ENCODE measurements at places on chromosomes 11 and 22.

DNA sequence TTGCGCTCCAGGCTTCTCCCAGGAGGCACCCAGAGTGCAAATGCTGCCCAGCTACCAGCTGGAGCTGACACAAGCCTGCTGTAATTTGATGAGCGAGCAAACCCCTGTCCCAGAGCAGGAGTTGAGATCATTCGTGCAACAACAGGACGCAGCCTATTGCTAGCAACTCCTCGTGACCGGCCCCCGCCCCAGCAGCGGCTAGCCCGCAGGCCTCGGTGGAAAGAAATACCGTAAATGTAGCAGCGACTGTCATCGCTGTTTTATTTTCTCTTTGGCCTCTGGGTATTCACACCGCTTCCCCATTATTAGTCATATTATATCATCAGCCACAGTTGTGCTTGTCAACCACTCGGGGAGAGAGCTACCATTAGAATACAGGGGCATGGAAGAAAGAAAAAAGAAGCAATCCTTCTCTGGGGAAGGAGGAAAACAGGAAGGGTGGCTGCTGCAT is 59.2 kb upstream of the ATXN10 start:
- DNase-seq, result no peak

DNA sequence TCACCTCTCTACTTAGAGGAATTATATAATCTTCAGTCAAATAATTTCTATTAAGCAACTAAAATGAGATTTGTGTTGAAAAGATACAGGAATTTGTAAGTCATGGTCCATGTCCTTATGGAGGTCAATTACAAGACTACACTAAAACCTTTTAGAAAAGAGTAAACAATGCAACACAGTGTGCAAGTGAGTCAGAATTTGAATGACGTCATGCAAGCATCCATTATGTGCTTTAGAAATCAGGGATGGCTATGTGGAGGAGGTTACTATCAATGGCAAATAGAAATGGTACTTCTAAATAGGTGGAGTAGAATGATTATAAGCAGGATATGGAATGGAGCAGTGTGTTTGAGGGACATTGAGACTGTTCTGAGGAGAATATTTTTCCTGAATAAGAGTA is 16.6 kb downstream of the OR10D3 start:
- DNase-seq, result no peak

DNA sequence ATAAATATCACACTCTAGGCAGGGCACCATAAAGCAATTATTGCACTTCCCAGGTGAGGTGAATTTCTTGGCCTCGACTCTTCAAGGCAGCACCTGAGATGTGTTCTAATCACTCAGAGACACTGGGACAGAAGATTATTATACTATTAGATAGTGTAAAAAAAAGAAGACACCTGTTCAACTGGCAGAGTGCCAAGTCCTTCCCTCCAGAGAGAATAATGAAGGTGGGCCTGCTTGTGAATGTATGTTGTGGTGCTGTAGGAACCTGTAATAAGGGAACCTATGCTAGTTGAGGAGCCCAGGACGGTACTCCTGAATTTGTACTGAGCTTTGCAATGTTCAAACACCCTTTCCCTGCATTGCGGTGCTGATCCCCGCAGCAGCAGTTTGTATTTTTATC is 107.5 kb downstream of the NXPE2 start:
- no peak for DNase-seq

GRCh38 chr22:22394591-22394990 is 114.0 kb downstream of the ZNF280B start:
- DNase-seq, result peak; percentile 84

All from esophagus muscularis mucosa (tissue), 4 donors.